SK-N-SH treated with all-trans-retinoic acid at 6 μM for 48 hours (cell line): ENCODE measurements at places on chromosomes 2 and 18.

DNA sequence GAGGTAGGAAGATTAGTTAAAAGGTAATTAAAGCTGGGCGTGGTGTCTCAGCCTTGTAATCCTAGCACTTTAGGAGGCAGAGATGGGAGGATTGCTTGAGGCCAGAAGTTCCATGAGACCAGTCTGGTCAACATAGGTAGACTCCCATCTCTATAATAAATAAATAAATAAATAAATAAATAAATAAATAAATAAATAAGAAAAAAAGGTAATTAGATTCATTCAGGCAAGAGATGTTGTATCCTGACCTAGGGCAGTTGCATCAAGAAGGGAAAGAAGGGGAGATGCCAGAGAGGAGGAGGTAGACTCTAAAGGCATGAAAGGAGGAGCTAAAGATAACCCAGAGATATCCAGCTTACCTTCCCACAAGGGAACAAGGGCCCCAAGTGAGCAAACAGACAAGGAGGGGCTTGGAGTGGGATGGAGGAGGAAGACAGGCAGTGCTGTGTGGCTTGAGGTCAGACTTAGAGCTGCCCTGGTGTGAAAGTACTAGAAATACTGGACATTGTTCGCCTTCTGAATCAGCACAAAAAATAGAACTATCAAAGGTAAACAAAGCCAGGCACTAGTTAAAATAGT, 7.4 kb upstream of the RAB1A start:
- no peak for ATAC-seq

- ATAC-seq: no peak
These were observed 35.2 kb downstream of the CNGA3 start for GRCh38 chr2:98381494-98381893.

DNA sequence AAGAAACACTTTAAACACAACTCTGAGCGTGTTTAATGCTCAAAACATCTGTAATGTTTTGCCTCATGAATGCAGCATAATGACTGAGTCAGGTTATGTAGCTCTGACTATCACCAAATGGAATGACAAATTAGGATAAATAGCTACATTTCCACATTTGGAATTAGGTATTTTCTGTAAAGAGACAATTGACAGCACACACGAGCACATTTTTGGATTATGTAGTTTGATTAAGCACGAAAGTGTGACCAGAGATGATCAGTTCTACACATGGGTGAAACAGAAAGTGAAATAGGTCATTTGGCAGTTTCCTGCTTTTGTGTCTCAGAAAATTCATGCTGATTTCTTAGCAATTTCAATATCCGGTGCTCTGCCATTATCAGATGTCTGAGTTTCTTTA, 29.0 kb downstream of the LPIN1 start:
- no peak; the same call in 2 of the 3 replicates for ATAC-seq

DNA sequence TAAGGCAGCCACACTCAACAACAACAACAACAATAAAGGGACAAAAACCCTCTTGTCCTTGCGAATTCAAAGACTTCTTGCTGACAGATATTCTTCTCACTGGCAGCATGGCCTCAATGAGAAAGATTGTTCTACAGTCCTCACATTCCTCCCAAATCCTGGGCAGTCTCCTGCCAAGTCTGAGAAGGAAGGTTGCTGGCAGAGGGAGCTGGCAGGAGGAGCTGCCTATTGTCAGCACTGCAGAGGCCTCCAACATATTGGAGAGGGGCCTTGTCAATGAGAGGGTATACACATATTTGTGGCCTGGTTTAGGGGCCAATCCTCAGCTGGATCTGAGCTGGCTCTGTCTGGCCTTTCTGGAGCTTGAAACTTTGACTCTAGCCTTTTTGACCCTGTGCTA, 63.5 kb downstream of the LAMA3 start:
- peak; percentile 76 for ATAC-seq

DNA sequence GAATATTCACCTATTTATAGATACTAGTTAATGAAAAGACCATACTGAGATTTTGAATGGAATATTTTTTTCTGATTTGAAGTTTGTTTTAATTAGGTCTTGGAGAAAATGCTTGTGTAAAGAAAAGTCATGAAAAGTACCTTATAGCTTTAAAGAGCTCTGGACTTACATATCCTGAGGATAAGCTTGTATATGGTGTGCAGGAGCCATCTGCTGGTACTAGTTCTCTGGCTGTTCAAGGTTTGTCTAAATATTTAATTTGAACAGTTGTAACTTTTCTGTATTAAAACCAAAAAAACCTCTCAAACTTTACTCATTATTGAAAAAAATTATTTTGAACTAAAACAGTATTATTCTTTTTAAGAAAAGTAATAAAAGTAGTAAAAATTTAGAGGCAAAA, 50.1 kb downstream of the UBR3 start:
- peak; percentile 70; the same call in 2 of the 3 replicates for ATAC-seq

GRCh38 chr2:66525606-66526005, 90.7 kb downstream of the MEIS1 start:
- 0 out of 3 replicates have a peak, but pooled peaks have one; percentile 20 for ATAC-seq

- no peak for ATAC-seq
These were observed 208.7 kb downstream of the PTPRM start for GRCh38 chr18:7775843-7776242.

DNA sequence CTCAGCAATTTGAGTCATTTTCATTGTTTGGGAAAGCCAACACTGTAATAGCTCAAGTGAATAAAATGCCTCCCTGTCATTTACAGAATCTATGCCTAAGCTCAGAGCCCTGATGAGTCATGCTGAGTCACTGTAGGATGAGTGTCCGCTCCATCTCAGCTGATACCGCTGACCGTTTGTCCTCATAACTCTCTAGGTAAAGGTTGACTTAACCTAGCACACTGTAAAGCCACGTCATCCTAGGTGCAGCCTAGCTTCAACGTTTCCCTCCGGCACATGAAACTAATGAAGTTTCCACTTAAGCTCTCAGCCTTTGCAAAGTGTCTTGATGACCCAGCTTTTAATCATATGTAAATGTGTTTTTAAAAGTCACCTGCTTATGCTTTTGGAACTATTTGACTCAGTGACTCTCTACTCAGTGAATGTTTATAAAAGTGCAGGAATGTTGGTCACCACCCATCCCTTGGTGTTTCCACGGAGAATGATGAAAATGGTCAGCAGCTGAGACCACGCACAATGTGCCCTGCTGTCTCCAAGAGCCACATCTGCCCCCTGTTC, 154.0 kb downstream of the PMAIP1 start:
- ATAC-seq: peak; percentile 99

GRCh38 chr2:230160112-230160660, 59.6 kb downstream of the SP110 start:
- peak; percentile 91 for ATAC-seq

DNA sequence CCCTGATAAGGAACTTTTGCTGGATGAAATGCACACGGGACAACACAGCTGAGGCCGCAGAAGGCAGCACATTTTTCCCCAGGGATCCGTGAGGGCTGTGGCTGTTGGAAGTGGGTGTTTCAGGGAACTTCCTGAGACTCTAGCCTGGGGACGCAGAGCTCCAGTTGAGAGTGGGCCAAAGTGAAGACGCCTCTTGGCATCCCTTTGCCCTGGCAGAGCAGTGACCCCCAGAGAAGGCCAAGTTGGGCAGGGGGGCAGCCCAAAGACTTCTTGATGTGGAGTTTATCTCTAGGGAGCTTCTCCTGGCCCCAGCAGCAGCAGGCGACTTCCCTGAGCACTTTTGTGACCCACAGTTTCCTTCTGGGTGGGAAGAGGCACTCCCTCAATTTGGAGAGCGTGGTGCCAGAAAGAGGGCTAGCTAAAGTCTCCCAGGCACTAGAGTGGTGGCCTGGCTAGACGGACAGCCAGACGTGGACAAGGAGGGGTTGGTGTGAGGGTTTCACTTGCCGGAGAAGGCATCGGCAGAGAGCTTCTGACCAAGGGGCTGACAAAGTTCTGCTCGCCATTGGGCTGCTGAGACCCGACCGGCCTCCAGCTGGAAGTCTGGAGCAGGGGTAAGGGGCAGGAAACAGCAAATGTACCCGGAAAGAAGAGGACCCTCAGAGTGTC, 108.8 kb downstream of the ACKR3 start:
- no peak for ATAC-seq

GRCh38 chr2:174326161-174327020, 8.4 kb upstream of the SP9 start:
- peak; percentile 10 for ATAC-seq

- no peak for ATAC-seq
These were observed 198.8 kb downstream of the CYRIA start for GRCh38 chr2:16466821-16467151.

GRCh38 chr2:241151934-241152660, 1.8 kb downstream of the PPP1R7 start:
- no peak for ATAC-seq

DNA sequence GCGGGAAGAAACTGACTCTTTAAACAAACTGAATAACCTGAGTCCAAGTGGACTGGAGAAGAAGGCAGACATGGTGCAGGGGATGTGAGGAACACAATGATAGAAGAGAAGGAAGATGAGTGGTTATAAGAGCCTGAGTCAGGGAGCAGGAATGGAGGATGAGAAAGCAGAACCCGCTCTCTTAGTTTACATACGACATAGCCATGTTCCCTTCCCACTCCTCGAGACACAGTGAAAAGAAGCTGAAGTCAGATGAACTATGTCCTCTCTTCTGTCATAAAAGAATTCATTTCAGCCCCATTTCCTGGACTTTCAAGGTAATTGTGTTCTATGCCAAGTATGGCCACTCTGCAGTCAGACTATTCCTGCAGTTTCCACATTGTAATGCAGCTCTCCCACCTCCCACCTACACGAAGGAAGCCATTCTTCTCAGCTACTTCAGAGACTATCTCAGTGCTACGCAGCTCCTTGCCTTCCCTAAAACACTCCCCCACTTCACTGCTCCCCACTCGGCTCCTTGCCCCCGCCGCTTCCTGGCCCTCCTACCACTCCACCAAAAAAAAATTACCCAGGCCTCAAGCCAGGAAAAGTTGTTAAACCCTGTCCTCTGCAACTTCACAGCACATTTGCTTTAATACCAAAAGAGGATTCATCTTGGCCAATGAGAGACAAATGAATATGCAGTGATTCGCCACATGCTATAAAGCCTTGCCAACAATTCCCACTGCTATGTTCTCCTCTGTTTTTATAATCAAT, 323.4 kb upstream of the EPHA4 start:
- no peak for ATAC-seq

- no peak for ATAC-seq
These were observed 192.5 kb upstream of the FOSL2 start for GRCh38 chr2:28199995-28200679.

DNA sequence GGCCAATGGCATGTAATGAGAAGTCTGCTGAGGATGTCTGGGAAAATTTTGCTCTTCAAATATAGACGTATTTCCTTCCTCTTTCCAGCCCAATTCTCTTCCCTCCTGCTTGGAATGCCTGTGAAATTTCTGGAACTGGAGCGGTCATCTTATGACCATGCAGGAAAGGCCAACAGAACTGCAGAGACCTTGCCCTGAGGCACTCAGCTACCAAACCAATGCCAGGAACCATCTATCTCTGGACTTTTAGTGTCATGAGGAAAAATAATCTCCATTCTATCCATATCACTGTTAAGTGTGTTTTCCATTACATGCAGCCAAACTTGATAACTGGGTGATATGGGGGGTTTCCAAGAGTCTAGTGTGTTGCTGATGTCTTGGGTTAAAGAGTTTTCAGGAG, 363.7 kb downstream of the SLC4A3 start:
- no peak for ATAC-seq

- ATAC-seq: no peak
These were observed 53.5 kb upstream of the SLC38A11 start for GRCh38 chr2:165008730-165009315.

- peak; percentile 13 for ATAC-seq
These were observed 720 bp downstream of the KRTCAP3 start for GRCh38 chr2:27442920-27443282.

DNA sequence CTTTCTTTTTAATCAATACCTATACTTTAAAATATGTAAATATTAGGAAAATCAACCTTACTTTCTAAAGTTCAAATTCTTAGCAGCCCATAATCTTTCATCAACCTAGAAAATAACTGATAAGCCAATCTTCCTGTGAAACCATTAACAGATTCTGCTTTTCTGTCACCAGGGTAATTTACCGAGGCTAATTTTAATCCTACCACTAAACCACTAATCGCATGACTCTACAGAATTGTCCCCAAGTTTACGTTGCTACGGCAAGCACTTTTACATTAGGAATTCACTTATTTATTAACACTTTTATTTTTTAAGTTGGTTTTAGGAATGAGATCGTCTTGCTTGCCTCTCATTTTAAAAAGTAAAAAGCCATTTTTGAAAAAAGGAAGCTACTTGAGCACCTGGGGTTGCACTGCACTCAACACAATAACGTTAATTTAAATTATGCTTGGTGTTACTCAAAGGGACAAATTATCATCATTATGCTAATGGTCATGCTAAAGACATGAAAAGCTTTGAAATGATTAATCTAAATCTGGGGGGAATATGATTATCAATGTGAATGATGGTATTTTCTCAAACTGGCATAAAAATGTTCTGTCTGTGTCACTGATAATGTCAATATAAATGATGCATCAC, 10.2 kb downstream of the ZNF516 start:
- no peak for ATAC-seq

DNA sequence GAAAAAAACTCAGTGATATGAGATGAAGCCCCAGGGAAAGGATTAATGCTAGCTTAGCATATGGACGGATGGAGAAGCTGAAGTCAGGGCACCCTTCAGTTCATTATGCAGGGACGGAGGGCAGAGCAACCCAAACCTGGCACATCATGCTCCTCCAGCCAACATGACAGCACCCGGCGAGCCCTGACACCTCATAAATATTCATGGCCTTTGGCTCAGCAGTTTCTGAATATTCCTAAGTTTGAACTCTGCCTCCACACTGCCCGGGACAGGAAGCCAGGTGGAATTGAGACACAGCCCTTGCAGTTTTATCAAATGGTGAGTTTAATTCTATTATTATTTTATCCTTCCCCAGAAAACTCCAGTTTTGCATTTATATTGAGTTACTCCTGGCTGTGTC, 87.3 kb upstream of the SH3BP4 start:
- ATAC-seq: no peak

DNA sequence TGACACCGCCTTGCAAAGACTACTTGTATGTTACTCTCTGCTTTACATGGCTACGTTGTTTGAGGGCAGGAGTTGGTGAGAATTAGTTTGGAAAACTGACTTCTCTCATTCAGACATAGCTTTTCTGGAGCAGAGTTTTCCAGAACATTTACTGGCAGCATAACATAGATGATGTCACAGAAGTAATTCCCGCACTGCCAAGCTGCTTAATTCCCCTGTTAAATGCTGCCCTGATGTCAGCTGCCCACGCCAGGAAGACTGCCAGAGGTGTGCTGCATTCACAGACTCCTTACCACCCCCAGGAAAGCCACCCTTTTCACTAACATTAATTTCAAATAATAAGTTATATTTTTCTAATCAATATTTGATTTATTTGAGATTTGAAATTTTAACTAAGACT, 24.7 kb upstream of the PTPN2 start:
- ATAC-seq: no peak

- no peak for ATAC-seq
These were observed 36.1 kb upstream of the ITGA4 start for GRCh38 chr2:181421131-181421458.

DNA sequence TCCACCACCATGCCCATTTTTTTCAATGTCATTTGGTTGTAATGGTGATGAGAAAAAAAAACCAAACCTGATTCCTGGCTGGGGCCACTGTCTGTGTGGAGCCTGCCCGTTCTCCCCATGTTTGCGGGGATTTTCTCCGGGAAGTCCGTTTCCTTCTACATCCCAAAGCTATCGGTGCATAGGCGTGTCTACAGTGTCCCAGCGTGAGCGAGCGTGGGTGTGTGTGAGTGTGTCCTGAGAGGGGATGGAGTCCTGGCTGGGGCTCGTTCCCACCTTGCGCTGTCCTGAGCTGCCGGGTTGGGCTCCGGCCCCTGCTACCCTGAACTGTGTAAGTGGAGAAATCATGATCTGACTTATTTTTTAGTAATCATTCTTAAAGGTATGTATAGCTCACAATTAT, 7.3 kb upstream of the ZAP70 start:
- no peak for ATAC-seq
